ENCODE measurements at places on chromosomes 3 and 15.
A peak's percentile ranks its signal among the peaks of the same experiment; 100 is the strongest.

GRCh38 chr3:128800241-128801187, 74.5 kb downstream of the RAB7A start:
- no peak for DNase-seq

DNA sequence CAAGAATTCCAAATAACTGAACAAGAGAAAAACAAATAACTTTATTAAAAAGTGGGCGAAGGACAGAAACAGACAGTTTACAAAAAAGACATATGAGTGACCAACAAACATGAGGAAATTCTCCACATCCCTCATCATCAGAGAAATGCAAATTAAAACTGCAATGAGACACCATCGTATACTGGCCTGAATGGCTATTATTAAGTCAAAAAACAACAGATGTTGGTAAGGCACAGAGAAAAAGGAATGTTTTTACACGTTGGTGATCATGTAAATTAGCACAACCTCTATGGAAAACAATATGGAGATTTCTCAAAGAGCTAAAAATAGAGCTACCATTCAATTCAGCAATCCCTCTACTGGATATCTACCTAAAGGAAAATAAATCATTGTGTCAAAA, 1260.4 kb upstream of the ALCAM start:
- DNase-seq, result no peak

- no peak for DNase-seq
These were observed 50.9 kb upstream of the NPHP3 start for GRCh38 chr3:132773071-132773619.

GRCh38 chr3:129226374-129226773, 23.0 kb upstream of the COPG1 start:
- DNase-seq, result peak; percentile 72

GRCh38 chr15:78938658-78939488, 6.0 kb downstream of the CTSH start:
- DNase-seq, result no peak

DNA sequence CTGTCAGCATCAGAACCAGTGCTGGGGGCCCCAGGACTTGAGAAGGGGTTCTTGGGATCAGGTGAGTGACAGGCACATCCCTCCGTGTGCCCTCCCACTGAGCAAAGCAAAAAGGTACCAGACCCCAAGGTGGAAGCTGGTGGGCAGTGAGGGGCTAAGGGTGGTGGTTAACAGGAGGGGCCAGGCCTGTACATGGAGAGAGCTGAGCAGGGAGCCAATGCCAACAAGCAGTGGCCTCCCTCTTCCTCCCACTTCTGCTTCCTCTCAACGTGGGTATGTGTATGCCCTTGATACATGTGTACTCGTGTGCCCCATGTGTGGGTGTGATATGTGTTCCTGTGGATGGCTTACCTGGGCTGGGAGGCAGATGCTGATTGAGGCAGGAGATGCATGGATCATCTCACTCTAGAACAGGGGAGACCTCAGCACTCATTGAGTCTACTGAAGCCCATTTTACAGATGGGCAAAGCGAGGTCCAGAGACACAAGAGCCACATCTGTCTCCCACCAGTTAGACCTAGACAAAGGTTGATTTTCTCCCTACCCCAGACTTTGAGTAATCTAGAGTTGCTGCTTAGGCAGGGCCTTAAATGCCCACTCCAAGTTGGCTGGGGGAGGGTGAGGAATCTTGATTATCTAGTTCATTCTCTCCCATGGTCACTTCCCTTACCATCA, 945 bp downstream of the VIPR1 start:
- no peak for DNase-seq

DNA sequence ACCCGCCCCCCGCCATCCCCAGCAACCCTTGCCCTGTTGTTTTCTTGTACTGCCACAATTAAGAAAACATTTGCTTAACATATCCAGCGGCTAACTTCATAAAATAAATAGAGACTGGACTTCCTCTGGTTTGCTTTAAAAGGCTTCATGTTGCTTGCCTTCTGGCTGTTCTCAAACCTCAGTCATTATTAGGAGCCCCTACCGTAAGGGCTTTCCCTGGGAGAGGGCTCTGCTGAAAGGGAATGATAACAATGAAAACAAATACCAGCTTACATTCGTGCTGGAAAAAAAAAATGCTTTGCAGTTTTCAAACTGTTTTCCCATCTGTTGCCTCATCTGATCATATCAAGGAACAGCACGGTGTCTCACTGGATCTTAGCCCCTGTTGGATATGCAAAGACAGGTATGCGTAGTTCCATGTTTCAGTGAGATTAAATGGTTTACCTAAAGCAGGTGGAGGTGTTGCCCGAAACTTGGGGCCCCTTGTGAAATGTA, 77.2 kb upstream of the VGLL4 start:
- no peak for DNase-seq

DNA sequence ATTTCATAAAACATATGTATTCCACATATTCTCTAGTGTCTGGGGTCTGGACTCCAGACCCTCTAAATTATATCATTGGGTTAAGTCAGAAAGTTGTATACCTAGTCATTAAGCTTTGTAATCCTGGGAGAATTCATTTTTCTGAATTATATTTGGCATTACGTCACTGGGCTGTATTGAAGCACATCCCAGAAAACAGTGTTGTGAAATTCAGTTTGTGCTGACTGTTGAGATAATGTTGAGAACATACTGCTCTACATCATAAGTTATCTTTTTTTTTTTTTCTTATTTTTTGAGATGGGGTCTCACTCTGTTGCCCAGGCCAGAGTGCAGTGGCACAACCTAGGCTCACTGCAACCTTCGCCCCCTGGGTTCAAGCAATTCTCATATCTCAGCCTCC, 153.1 kb upstream of the STT3B start:
- DNase-seq, result no peak

DNA sequence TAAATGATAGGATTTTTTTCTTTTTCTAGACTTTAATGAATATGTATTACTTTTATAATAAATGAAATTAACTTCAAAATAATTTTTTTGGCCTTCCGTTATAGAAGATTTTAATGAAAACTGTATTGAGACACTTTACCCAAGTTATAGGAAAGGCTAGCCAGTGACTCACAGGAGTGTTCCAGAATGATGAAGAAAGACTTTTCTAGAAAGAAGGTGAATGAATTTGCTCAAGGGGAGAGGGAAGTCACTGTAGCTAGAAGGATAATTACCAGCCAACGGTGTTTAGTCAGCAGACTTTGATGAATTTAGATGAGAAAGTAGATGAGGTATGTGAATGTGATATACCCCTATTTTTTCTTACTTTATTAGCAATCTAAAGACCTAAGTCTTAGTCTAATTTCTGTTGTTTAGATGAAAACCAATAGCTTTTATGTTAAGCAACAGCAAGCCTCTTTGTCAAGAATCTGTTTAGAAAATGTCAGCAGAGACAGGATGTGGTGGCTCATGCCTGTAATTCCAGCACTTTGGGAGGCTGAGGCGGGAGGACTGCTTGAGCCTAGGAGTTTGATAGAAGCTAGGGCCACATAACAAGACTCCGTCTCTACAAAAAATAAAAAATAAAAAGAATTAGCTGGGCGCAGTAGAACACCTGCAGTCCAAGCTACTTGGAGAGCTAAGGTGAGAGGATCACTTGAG, 3.2 kb downstream of the ALAS1 start:
- no peak for DNase-seq

DNA sequence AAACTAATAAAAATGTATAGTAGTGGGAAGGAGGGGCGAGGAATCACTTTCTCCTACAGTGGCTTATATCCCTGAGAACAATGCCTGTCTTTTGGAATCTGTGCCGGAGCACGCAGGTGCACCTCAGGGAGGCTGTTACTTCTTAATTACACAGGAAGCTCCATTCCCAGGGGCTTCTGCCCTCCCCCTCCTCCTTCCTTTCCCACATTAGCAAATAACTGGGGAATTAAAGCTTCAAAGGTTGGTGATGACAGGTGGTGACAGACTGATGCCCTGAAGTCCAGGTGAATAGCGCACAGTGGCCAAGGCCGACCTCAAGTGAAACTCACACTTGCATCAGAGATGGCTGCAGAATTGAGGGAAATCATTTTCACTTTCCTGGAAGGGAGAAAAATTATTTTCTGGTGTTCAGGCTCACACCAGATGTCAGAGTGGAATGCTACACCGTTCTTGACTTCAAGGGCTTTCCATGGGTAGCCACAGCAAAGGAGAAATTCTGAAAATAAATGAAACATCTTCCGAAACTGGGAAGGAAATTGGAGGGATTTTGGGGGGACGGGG, 3.7 kb downstream of the GRAMD2A start:
- DNase-seq, result no peak

- peak; percentile 43 for DNase-seq
These were observed 37.8 kb downstream of the SLC27A2 start for GRCh38 chr15:50219820-50220219.

- DNase-seq, result no peak
These were observed 748 bp downstream of the MRPS25 start for GRCh38 chr3:15064299-15064834.

DNA sequence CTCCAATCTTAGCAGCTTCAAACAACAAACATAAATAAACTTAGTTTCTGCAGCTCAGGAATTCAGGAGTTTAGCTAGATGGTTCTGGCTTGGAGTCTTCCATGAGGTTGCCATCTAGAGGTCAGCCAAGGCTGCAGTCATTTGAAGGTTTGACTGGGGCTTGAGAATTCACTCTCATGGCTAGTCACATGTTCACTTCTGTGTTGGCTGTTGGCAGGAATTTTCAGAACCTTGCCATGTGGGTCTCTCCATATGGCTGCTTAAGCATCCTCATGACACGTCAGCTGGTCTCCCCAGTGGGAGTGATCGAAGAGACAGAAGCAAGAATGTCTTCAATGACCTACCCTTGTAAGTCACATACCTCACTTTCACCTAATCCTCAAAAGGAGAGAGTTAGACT, 269.2 kb upstream of the CNTN3 start:
- no peak for DNase-seq

GRCh38 chr3:153163393-153163724, 1.3 kb downstream of the RAP2B start:
- DNase-seq, result no peak

DNA sequence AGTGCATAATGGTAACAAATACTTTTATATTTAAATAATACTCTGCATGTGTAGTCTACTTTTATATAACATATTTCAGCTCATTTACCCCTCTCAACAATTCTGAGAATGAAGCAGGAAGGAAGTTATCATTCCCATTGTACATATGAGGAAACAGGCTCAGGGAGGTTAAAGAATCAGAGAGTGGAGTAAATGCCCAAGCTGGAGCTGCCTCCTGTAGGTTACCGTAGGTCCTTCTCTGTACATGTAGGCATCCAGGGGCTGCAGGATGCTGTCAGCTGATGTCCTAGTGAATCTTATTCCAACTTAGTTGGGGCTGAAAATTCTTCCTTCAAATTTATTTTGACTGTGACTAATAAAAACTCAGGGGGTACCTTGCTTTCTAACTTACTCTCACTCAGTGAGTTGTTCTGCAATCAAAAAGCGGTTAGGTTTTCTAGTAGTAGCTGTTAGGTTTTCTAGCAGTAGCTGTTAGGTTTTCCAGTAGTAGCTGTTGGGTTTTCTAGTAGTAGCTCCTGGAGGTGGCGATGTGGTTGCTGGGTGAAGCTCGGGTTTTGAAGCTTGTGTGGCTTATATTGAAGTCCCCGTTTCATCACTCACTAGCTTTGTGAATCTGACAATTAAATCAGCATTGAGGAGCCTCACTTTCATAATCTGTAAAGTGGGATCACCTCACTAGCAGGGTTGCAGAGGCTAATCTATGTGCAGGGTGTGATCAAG, 357.0 kb downstream of the NR2F2 start:
- DNase-seq, result no peak

DNA sequence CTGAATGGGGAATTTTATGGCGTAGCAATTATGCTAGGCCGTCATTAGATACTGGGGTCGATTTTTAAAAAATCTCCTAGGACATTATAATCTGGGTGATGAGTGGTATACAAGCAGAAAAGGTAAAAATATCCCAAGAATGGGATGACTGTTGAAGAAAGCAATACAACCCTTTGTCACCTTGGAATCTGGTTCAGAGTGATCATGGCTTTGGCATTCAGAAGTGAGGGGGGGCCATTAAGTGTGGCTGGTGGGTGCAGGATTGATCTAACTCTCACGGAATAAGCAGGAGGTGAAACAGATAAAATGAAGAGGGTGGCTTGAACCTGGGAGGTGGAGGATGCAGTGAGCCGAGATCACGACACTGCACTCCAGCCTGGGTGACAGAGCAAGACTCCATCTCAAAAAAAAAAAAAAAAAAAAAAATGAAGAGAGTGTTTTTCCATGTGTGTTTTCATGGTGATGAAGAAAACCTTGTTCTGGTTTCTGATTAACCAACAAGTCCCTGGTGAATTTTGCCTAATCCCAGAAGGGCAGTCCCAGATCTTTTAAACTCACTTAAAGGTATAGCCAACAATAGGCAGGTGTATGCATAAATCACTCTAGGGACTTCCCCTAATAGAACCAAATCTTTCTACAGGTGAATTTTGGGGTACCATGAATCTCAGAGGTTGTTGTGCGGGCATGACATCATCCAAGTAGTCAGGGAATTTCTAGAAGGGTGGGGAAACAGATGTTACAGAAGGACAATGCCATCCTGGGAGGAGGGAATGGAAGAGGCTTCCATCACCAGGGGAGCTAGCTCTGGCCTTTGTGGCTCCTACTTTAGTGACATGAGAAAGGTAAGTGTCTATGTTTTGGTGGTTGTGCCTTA, 3.1 kb upstream of the RAD54L2 start:
- DNase-seq, result no peak

DNA sequence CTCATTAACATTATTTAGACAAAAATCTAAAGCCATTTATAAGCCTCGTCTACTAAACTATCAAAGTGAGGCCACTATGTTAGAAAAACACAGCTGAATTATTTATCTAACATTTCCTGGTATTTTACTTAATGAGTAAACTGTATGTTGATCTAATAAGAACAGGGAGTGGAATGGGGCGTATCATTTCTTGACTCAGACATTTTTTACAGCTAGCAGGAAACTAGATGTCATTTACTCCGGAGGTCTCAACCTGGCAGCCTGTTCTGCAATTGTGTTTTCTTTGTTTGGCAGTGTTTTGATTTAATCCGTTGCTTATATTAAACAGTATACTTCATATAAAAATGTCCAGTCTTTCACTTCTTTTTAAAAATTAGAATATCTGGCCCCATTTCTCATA, 79.1 kb upstream of the ABI3BP start:
- no peak for DNase-seq

- DNase-seq, result no peak
These were observed 11.5 kb upstream of the SPINK8 start for GRCh38 chr3:48344867-48345507.

DNA sequence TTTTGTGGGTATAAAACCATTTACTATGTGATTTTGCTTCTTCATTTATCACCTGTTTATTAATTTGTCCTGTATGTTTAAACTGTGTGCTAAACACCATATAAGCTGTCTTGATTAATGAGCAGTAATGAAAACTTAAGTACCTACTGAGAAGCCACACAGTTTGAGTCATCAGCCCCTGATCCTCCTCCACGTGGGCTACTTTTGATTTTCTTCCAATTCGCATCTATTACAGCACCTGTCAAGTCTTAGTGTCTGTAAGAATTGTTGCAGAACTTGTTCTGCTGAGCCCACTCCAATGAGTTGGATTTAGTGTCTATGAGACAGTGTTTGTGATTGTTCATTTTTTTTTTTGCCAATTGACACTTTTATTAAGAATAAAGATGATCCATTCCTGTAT, 16.8 kb downstream of the EPHA6 start:
- DNase-seq, result peak; percentile 82

- DNase-seq, result no peak
These were observed 2.2 kb upstream of the CALML4 start for GRCh38 chr15:68207176-68207935.

- DNase-seq, result no peak
These were observed 206.6 kb downstream of the GBE1 start for GRCh38 chr3:81554801-81555200.

- no peak for DNase-seq
These were observed 17.8 kb upstream of the IQCF6 start for GRCh38 chr3:51796854-51797253.

- DNase-seq, result no peak
These were observed 104.4 kb downstream of the LRRK1 start for GRCh38 chr15:101023501-101024072.

All from NCI-H226 (cell line).